ENCODE measurements at places on chromosomes 3 and 15. TPM values are rescaled to one million over a fixed set of nuclear protein-coding genes. Genes with fewer than 3 reads are reported as not detected.

DNA sequence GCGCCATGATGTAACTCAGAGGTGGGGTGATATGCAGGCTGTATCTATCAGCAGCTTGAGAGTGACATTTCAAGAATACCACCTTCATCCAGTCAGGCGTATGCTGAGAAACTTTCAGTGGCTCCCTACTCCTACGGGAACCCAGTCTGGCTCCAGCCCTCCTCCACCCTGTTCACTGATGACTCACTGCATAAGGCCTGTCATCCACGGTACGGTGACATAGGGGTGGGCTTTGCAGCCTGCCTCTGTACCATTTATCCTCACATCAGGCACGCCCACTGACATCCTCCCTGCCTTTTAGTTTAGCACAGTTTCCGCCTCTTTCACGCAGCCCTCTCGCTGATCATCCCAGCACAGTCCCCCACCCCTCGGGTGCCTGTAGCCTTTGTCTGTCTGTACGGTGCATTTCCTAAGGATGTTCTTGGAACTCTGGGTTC is 11.7 kb downstream of the PXYLP1 start:
- peak; percentile 92 for DNase-seq

DNA sequence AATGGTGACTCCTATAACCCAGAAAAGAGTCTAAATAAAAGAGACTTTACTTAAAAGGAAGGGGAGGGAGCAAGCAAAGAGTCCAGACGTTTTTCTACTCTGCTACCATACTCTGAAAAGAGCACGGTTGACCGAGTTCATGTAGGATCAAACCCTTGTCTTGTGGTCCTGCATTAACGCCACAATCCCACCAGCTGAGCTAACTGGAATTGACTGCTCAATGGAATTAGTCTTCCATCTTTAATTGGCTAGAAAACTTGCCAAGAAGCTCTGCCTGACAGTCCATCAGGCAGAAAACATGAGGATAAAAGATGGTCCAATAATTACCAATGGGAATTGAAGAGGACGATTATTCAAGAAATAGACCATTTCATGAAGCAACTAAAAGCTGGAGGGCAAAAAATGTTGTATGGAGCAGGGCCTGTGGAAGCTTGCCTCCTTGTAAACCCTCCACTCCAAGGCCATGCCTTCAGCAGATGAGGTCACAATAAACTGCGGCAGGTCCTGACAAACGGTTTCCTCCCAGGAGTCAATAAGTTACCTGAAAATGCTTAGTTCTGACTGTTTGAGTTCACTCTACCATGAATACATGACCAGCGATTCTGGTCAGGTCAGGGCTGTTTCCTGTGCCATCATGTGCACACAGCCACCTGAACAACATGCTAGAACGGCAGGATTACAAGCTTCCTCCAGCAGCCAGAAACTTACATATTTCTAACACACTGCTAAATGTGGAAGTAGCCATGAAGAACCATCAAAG is 35.6 kb upstream of the ARHGEF3 start:
- DNase-seq: no peak

Gene CKMT1B
- 0.13 TPM for total RNA-seq

Gene PPP1R14D
- total RNA-seq: not detected

Gene IFT80
- total RNA-seq: 5.5 TPM

Gene TERC
- 46.9 TPM for total RNA-seq

Gene PAK6
- 0.33 TPM for total RNA-seq

Gene PPIP5K1
- 73.4 TPM for total RNA-seq

DNA sequence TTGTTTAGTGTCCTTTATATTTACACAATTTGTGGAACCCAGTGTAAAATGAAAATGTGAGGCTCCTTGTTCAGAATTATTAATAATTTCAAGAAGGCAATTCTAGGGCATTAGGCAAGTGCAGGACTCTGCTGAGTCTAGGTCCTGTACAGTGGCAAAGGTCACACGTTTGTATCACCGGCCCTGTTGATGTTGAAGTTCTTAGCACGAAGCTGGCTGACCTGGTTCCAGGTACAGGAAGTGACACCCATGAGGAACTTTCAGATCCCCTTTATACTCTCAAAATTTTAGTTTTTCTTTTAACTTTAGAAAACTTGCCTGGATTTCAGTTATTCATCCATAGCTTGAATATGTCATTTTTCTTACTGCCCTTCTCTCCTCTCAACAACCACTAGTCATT is 349.4 kb downstream of the CNTN6 start:
- no peak for DNase-seq

GRCh38 chr3:191292243-191293015 is 36.8 kb upstream of the CCDC50 start:
- no peak for DNase-seq

Gene CADM2
- total RNA-seq: 16.2 TPM

- DNase-seq: no peak
Observed at GRCh38 chr3:161354554-161354953, 16.8 kb downstream of the SPTSSB start.

GRCh38 chr3:101941318-101942040 is 92.2 kb downstream of the NFKBIZ start:
- DNase-seq: no peak

Gene PLSCR4
- total RNA-seq: 43.5 TPM

GRCh38 chr3:191944835-191945234 is 483.9 kb downstream of the PYDC2 start:
- no peak for DNase-seq

GRCh38 chr15:41698779-41699178 is 38.6 kb downstream of the MGA start:
- no peak for DNase-seq

- no peak for DNase-seq
Observed at GRCh38 chr3:176824811-176825210, 372.5 kb downstream of the TBL1XR1 start.

Gene MASP1
- total RNA-seq: 0.97 TPM

DNA sequence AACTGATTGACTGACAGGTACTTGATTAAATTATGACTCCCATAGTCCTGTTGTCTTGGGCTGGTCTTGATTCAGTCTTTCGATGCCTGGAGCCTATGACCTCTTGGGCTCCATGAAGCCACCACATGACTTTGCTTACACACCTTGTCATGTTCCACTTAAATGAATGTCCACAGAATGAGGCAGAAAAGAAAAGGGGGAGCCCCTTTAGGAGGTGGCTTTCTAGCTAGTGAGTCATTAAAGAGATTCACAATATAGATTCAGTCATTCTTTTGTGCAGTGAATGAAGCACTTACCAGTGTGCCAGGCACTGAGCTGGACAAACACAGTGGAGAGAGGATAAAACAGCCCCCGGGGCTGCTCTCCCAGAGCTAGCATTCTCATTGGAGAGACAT is 17.1 kb downstream of the VIPR1 start:
- DNase-seq: no peak

- DNase-seq: no peak
Observed at GRCh38 chr3:123301331-123302184, 99.8 kb downstream of the SEC22A start.

Gene GOLGA6L26
- not detected for total RNA-seq

DNA sequence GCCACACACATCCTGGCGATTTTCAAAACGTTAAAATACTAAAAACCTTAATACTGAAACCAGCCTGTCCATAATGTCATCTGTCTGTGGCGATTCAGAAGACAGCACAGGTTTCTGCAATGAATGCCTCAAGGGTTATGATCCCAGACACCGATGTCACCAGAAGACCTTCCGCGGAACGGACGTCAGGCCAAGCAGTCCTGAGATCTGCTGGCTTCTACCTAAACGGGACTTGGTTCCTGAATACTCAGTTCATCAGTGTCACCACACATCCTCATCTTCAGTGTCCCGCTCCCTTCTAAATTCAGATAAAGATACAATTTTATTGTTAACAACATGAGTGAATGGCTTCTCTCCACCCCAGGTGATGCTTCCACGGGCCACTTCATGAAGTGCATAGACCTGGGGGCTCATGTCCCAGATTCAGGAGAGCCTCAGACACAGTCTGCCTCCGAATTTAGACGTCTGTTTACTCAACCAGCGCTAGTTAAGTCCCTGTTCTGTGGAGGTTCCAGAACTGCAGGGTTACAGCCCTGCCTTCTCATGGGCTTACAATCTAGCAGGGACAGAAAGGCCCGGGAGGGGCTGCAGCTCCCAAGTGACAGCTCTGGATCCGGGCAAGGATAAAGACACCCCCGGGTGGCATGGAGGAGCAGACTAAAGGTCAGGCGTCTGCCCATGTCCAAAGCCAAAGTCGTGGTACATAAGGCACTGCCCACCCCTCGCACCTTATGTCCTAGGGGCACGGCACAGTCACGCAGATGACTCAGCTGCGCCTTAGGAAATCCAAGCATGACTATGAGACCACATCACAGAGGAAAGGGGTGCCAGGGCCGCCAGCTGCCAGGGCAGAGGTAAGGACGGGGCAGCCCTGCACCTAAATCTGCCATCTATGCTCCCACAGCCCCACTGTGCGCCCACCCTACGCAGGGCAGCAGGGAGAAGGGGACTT is 75.9 kb downstream of the VGLL4 start:
- no peak for DNase-seq

DNA sequence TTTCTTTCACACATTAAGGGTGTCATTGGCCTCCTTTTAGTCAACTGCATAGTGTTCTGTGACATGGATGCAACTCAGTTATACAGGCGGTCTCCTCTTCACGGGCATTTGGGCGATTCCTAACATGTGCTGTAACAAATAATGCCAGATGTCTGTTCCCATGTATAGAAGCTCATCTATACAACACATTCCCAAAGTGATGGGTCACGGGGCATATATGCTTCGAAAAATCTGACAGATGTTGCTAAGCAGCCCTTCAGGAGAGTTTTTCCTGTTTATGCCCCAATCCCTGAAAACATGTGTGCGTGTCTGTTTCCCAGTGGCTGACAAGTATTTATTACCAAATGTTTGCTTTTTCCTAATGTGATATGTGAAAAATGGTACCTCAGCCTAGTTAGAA is 25.8 kb downstream of the LRRK1 start:
- DNase-seq: no peak

- no peak for DNase-seq
Observed at GRCh38 chr3:99126316-99126715, 224.8 kb upstream of the DCBLD2 start.

DNA sequence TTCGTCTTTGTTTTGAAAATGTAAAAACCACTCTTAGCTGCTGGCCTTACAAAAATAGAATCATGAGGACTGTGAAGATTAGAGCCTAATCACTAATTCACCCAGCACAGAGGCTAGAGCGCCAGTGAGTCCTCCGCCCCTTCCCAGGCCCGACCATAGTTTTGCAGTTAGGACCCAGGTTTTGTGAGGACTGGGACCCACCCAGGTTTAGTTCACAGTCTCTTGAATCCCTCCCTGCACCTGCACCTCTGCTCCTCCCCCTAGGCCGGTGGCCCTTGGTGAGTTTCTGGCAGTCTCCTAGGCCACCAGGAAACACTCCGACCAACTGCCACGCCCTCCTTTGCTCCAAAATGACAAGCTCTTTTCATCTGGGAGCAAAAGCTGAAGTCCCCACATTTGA is 136.0 kb upstream of the CCDC54 start:
- DNase-seq: no peak

Gene GPR27
- total RNA-seq: 4.3 TPM

DNA sequence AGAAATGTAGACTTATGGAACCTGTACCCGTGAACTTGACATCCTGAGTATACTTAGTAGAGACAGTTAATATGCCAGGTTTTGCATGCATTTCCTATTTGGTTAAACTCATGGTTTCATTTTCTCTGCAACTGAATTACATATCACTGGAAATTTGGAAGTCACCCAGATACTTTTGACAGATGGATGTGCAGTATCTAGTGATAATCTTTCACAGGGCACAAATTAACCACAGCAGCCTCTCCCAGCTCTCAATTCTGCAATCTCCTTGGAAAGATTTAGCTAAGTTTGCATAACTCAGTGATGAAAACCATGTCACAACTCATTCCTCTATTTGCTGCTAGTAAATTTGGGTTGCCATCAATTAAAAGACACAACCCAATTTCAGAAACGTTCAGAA is 162.3 kb upstream of the TPM1 start:
- DNase-seq: no peak

Gene FETUB
- total RNA-seq: not detected

Gene GALNT15
- total RNA-seq: 146 TPM

Gene KIF15
- 0.42 TPM for total RNA-seq

Gene CAND2
- total RNA-seq: 25.5 TPM

DNA sequence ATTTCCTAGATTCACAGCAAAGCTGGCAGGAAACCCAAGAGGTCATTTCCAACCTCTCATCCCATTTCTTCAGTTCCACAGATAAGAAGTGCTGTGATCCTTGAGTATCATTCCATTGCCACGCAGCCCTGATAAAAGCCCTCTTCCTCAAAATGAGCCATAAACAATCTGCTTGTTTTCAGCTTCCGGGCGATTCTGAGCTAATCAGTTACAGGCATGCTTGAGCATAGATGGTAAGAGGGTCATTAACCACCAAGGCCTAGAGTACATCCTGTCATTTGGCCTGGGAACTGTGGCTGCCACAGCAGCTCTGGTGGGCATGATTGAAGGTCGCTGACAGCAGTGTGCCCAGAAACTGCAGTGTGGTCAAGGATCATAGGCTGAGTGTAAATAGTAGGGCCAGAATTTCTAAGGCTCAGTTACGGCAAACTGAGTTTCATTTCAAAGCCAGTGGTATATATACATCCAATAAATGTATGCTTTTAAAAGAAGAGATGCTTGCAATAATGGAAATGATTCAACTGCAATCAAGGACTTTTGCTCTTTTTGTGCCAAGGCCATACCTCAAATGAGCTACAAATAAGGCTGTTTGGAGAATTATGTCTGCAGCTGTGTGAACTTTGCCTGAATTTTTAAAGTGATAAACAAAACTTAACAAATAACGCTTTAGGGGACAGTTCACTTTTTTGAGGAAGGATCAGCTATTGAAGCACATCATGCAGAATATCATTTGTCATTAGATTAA is 47.3 kb downstream of the P3H2 start:
- DNase-seq: no peak

- no peak for DNase-seq
Observed at GRCh38 chr3:60708191-60708975, 542.9 kb downstream of the FHIT start.

Gene PPM1L
- total RNA-seq: 88.1 TPM

- DNase-seq: no peak
Observed at GRCh38 chr15:27706300-27706699, 392.8 kb downstream of the OCA2 start.

- no peak for DNase-seq
Observed at GRCh38 chr15:75502360-75502759, 50.9 kb upstream of the SIN3A start.

All from esophagus muscularis mucosa (tissue), 4 donors.